ENCODE measurements at places on chromosomes 3 and 15.

- DNase-seq, result no peak
Observed at GRCh38 chr3:112038863-112039262, 4.3 kb downstream of the TMPRSS7 start.

- DNase-seq, result no peak
Observed at GRCh38 chr3:195194559-195195206, 76.3 kb downstream of the XXYLT1 start.

GRCh38 chr3:42638339-42638842 is 15.1 kb upstream of the ZBTB47 start:
- DNase-seq, result no peak

GRCh38 chr3:178147001-178147400 is 389.2 kb upstream of the KCNMB2 start:
- DNase-seq, result no peak

- no peak for DNase-seq
Observed at GRCh38 chr15:88174571-88174970, 82.0 kb downstream of the NTRK3 start.

- no peak for DNase-seq
Observed at GRCh38 chr3:54573858-54574257, 354.0 kb downstream of the LRTM1 start.

GRCh38 chr15:95284933-95285421 is 1045.5 kb upstream of the NR2F2 start:
- no peak for DNase-seq
